ENCODE measurements at places on chromosomes 2 and 18. TPM values are rescaled to one million over a fixed set of nuclear protein-coding genes. Genes with fewer than 3 reads are reported as not detected.

The SEPTIN10 gene
- total RNA-seq = 32.1 TPM

The CRYBA2 gene
- total RNA-seq = 0.25 TPM

The POTEJ gene
- not detected for total RNA-seq

The MTCL1 gene
- 55.3 TPM for total RNA-seq

The NEB gene
- 0.20 TPM for total RNA-seq

Measured in A549 treated with AZD2906 at 1 μM for 4 hours (cell line).